ENCODE measurements at places on chromosomes 2 and 18. TPM values are rescaled to one million over a fixed set of nuclear protein-coding genes. Genes with fewer than 3 reads are reported as not detected.
A peak's percentile ranks its signal among the peaks of the same experiment; 100 is the strongest.

GRCh38 chr2:14480906-14481305, 151.6 kb upstream of the LRATD1 start:
- no peak overlapping the region for H3K27ac ChIP-seq
- no peak overlapping the region for H3K4me3 ChIP-seq
- DNase-seq = no peak
- H3K27me3 ChIP-seq = no peaks in the 10 kb centered on the region
- no peaks in the 10 kb centered on the region for H3K4me1 ChIP-seq

DNA sequence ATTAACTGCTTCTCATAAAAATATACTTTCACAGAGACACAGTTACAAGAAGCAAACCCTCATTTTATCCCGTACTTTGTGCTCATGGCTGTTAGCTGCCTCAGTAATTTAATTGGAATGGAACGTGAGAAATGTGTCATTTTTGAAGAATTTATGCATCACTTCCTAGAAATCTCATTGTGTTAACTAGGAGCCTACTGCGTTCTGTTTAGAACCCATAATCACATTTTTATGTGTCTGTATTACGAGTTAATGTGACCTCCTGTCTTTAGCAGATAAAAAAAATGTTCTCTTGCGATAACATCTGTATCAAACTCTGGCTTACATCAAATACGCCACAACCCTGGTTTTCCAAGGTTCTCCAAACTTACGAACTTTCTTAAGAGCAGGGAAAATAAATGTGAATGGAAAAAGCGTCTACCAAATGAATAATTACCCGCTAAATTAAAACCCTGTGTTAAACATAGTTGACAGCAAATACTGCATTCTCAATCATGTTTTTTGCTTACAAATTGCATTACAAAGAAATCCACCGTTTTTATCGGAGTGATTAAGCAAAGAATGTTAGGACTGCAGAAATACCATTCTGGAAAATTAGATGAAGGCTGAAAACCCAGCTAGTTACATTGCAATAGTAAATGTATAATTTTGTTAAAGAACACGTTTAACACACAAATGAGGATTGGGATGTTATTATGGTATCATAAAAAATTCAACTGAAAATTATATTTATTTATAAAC, 12.1 kb upstream of the GBX2 start:
- H3K36me3 ChIP-seq = no peaks in the 10 kb centered on the region
- H3K27ac ChIP-seq = no peak overlapping the region
- no peak for DNase-seq
- peaks cover 65% of the 10 kb centered on the region for H3K27me3 ChIP-seq

DNA sequence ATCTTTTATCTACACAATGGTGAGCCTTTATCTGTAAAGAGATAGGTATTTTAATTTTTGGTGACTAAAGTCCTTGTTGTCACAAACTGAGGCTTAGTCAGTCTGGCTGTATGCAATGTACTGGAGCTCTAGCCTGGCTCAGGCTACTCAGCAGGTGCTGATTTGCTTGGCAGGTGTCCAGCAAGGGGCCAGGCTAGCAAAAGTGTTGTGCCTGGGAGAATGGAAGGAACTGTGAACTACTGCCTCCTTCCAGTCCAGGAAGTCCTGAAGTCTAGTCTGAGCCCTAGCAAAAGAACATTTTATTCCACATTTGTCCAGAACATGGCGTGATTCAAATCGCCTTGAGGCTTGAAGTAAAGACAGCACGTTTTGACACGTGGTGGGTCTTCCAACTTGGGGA, 260.5 kb downstream of the CCDC85A start:
- peak overlapping the region; percentile 18 for H3K27ac ChIP-seq
- peak; percentile 65 for DNase-seq
- H3K36me3 ChIP-seq = no peaks in the 10 kb centered on the region
- no peaks in the 10 kb centered on the region for H3K27me3 ChIP-seq
- H3K4me1 ChIP-seq = peaks cover 7% of the 10 kb centered on the region

DNA sequence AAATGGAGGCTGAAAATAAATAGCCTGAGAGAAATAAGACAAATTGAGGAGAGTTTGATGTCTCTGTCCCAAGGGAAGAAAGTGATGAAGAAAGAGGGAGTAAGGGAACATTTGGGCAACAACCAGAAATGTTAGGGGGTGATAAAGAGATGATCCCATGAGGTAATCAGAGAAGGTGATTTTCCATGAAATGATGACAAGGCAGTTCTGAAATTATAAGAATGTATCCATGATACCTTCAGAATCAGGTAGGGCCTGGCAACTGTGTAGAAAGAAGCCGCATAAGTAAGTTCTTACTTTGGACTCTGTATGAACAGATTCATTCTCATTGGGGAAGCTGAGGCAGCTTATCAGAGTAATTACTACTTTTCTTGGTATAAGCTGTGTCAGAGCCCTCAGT, 106.1 kb downstream of the THSD7B start:
- H3K27ac ChIP-seq = no peak overlapping the region
- H3K4me1 ChIP-seq = no peaks in the 10 kb centered on the region
- H3K4me3 ChIP-seq = no peak overlapping the region
- H3K36me3 ChIP-seq = no peaks in the 10 kb centered on the region

GRCh38 chr2:42568401-42569115, at the start of gene MTA3:
Gene MTA3, plus strand, starts transcription at chr2:42568632. Its CDS starts 114 bp downstream, at chr2:42568746.
- H3K4me1 ChIP-seq = peaks cover 10% of the 10 kb centered on the region
- peaks cover 11% of the 10 kb centered on the region for H3K36me3 ChIP-seq

DNA sequence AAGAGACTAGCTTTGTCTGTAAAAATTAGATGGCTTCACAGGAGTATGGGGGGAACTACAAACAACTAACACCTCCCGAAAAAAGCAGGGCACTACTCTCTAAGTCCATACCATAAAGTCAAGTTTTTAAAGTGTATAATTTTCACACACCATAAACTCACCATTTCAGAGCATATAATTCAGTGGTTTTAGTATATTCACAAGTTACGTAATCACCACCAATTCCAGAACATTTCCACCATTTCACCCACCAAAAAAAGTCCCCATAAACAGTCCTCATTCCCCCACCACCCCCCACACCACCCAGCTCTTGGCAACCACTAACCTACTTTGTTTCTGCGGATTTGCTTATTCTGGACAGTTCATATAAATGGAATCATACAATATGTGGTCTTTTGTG, 33.8 kb downstream of the CFAP36 start:
- H3K27me3 ChIP-seq = no peaks in the 10 kb centered on the region
- peaks cover 17% of the 10 kb centered on the region for H3K36me3 ChIP-seq
- H3K27ac ChIP-seq = no peak overlapping the region
- no peak overlapping the region for H3K4me3 ChIP-seq

GRCh38 chr2:239854596-239854995, 170.5 kb downstream of the NDUFA10 start:
- no peaks in the 10 kb centered on the region for H3K27me3 ChIP-seq
- no peak overlapping the region for H3K27ac ChIP-seq
- no peaks in the 10 kb centered on the region for H3K4me1 ChIP-seq
- no peak overlapping the region for H3K4me3 ChIP-seq
- H3K36me3 ChIP-seq = no peaks in the 10 kb centered on the region
- DNase-seq = no peak

DNA sequence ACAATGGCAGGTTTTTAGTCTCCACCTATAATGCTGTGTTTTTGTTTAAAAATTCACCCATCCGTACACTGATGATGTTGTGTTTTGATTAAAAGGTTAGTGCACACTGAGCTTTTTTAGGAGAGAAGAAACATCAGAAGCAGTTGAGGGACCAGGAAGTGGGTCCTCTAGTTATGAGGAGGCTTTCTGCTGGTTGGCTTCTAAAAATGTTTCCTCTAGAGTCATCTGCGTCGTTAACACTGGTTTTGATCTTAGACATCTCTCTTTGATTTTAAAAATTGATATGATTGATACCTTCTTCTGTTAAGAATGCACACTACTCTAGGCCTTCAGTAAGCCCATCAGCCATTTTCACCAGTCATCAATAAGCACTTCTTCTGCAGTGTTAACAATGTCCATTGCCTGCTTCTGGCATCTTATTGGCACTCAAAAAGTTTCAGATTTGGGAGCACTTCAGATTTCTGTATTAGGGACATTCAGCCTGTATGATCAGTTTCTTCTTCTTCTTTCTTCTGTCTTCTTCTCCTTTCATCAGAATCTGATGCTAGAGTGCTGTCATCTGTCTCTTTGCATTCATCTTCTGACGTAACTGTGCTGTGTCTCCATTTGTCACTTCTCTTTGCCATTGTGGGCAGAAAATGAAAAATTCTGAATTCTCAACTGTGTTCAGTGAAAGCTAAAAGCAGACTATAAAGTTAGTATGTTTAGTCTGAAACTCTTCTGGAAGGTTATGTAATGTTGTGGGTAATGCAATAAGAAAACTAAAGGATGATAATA, 56.3 kb downstream of the PHLPP1 start:
- H3K36me3 ChIP-seq = no peaks in the 10 kb centered on the region
- no peaks in the 10 kb centered on the region for H3K27me3 ChIP-seq
- peaks cover 4% of the 10 kb centered on the region for H3K4me1 ChIP-seq
- H3K27ac ChIP-seq = no peak overlapping the region
- H3K4me3 ChIP-seq = no peak overlapping the region

GRCh38 chr18:13147130-13147529, 71.4 kb upstream of the LDLRAD4 start:
- no peak overlapping the region for H3K4me3 ChIP-seq
- H3K27ac ChIP-seq = no peak overlapping the region
- no peaks in the 10 kb centered on the region for H3K36me3 ChIP-seq
- H3K27me3 ChIP-seq = no peaks in the 10 kb centered on the region
- DNase-seq = no peak

GRCh38 chr2:49309461-49309860, 155.1 kb upstream of the FSHR start:
- H3K27me3 ChIP-seq = no peaks in the 10 kb centered on the region
- no peak for DNase-seq
- no peak overlapping the region for H3K4me3 ChIP-seq
- H3K36me3 ChIP-seq = no peaks in the 10 kb centered on the region
- no peak overlapping the region for H3K27ac ChIP-seq
- no peaks in the 10 kb centered on the region for H3K4me1 ChIP-seq

GRCh38 chr2:46252891-46253659, 44.1 kb upstream of the EPAS1 start:
- peaks cover 2% of the 10 kb centered on the region for H3K27me3 ChIP-seq
- no peaks in the 10 kb centered on the region for H3K36me3 ChIP-seq
- H3K4me3 ChIP-seq = no peak overlapping the region
- H3K4me1 ChIP-seq = peaks cover 27% of the 10 kb centered on the region
- peak; percentile 81 for DNase-seq

GRCh38 chr2:229445501-229446211, 174.6 kb upstream of the PID1 start:
- H3K36me3 ChIP-seq = no peaks in the 10 kb centered on the region
- no peaks in the 10 kb centered on the region for H3K27me3 ChIP-seq
- peak; percentile 84 for DNase-seq
- peak overlapping the region; percentile 82 for H3K27ac ChIP-seq

GRCh38 chr2:56754627-56755026, 570.8 kb downstream of the CCDC85A start:
- no peaks in the 10 kb centered on the region for H3K27me3 ChIP-seq
- H3K36me3 ChIP-seq = no peaks in the 10 kb centered on the region
- H3K27ac ChIP-seq = no peak overlapping the region
- DNase-seq = no peak
- H3K4me3 ChIP-seq = no peak overlapping the region

DNA sequence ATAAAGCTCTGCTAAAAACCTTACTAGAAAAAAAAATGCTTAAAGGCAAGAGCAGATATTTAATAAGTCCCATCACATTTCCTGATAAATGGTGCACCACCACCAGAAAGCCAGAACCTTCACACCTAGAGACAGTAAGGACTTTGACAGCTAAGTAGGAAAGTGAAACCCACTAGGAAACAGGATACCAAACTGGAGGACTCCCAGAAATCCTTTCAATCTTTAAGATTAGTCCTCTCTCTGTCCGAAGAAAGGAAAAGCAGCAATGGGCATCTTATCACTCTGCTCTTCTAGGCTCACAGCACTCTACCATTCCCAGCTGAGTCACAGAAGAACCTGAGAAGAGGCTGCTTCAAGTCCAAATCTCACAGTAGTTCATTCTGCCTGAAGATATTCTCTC, 3.7 kb downstream of the DYM start:
- H3K4me3 ChIP-seq = no peak overlapping the region
- H3K27ac ChIP-seq = no peak overlapping the region
- H3K4me1 ChIP-seq = peaks cover 12% of the 10 kb centered on the region
- H3K36me3 ChIP-seq = no peaks in the 10 kb centered on the region
- no peak for DNase-seq

GRCh38 chr2:134621939-134622705, 96.7 kb downstream of the TMEM163 start:
- H3K4me3 ChIP-seq = no peak overlapping the region
- no peaks in the 10 kb centered on the region for H3K36me3 ChIP-seq
- no peaks in the 10 kb centered on the region for H3K27me3 ChIP-seq
- H3K27ac ChIP-seq = no peak overlapping the region
- DNase-seq = no peak

DNA sequence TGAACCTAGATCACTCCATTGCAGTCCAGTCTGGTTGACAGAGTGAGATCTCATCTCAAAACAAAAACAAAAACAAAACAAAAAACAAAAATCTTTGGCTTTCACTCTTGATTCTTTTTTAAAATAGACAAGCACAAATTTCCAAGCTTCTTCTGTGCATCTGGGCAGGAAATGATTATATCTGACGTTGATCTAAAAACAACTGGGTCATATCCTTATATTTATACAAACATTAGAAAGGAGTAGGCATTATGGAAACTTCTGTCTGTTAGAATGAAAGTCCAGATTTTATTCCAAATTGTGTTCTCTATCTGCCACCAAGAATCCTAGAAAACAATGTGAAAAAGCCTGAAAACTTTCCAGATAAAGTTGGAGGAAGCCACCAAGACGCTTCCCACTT, 26.2 kb upstream of the PMAIP1 start:
- H3K4me1 ChIP-seq = no peaks in the 10 kb centered on the region
- no peak overlapping the region for H3K4me3 ChIP-seq
- no peak overlapping the region for H3K27ac ChIP-seq
- no peaks in the 10 kb centered on the region for H3K27me3 ChIP-seq
- DNase-seq = peak; percentile 55
- no peaks in the 10 kb centered on the region for H3K36me3 ChIP-seq

DNA sequence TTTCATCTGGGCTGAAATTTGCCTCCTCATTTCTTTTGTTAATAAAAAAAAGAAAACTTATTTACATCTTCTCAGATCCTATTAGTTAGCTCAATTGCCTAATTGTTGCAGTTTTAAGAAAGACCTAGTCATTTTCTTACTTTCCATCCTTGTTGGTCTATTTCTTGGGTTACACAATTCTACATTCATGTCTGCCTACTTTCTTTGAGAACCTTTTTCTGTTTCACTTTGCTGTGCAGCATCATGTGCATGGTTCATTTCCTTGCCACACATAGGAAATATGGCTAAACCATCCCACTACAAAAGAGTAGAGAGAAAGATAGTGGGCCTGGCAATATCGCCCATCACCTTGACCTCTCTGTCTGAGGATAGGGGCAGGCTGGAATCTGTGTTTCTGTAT, 780.7 kb upstream of the FANCL start:
- no peaks in the 10 kb centered on the region for H3K36me3 ChIP-seq
- H3K4me1 ChIP-seq = no peaks in the 10 kb centered on the region
- no peak for DNase-seq
- H3K27me3 ChIP-seq = no peaks in the 10 kb centered on the region
- H3K27ac ChIP-seq = no peak overlapping the region
- H3K4me3 ChIP-seq = no peak overlapping the region

SP5 gene
- 5.0 TPM for total RNA-seq

GPAT2 gene
- total RNA-seq = 2.4 TPM

TSPYL6 gene
- total RNA-seq = 0.04 TPM

IL36B gene
- not detected for total RNA-seq

PAIP2B gene
- 5.9 TPM for total RNA-seq

MAB21L4 gene
- not detected for total RNA-seq

Data from muscle of leg (tissue), 16 donors.